NCI-H1105 (cell line): ENCODE measurements at places on chromosomes 6 and 20.

- no peak for DNase-seq
These were observed 4.0 kb downstream of the KIZ start for GRCh38 chr20:21129861-21130260.

GRCh38 chr6:148550569-148550968, 196.3 kb upstream of the UST start:
- DNase-seq, result no peak

GRCh38 chr6:65126667-65127066, 580.4 kb downstream of the EYS start:
- DNase-seq, result peak; percentile 56

GRCh38 chr6:67629258-67629657, 1005.8 kb upstream of the ADGRB3 start:
- no peak for DNase-seq

- no peak for DNase-seq
These were observed 81.4 kb upstream of the ARID1B start for GRCh38 chr6:156695742-156696141.

- no peak for DNase-seq
These were observed 91.9 kb downstream of the MYLK4 start for GRCh38 chr6:2658788-2659187.

- DNase-seq, result no peak
These were observed 46.4 kb upstream of the CST5 start for GRCh38 chr20:23925789-23926525.

- peak; percentile 18 for DNase-seq
These were observed 257.1 kb upstream of the TAB2 start for GRCh38 chr6:149060300-149060984.

DNA sequence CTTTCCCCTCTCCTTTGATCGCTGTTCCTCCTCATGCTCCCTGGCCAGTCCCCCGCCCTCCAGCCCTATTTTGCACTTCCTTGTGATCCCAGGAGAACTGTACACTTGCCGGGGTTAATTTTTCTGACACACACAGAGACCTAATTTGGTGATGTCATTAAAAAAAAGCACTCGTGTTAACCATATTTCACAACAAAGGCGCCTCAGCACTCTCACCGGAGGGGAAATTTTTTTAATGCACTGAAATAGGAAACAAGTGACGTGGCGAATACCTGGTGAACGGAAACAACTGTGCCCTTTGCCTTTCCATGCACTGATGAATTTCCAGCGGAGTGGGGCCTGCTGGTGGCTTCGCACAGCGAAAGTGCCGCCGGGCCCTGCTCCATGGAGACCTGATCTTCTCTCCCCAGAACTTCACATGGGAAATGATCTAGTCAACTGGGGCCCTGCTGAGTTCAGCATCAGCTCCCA, 53.9 kb upstream of the TAGAP start:
- no peak for DNase-seq

- DNase-seq, result no peak
These were observed 38.0 kb upstream of the MDGA1 start for GRCh38 chr6:37735722-37736121.

GRCh38 chr6:7960848-7961247, 50.3 kb upstream of the TXNDC5 start:
- no peak for DNase-seq

- DNase-seq, result no peak
These were observed 100.5 kb upstream of the SASH1 start for GRCh38 chr6:148242180-148242579.

- no peak for DNase-seq
These were observed 178.9 kb upstream of the ARID1B start for GRCh38 chr6:156598071-156598854.

DNA sequence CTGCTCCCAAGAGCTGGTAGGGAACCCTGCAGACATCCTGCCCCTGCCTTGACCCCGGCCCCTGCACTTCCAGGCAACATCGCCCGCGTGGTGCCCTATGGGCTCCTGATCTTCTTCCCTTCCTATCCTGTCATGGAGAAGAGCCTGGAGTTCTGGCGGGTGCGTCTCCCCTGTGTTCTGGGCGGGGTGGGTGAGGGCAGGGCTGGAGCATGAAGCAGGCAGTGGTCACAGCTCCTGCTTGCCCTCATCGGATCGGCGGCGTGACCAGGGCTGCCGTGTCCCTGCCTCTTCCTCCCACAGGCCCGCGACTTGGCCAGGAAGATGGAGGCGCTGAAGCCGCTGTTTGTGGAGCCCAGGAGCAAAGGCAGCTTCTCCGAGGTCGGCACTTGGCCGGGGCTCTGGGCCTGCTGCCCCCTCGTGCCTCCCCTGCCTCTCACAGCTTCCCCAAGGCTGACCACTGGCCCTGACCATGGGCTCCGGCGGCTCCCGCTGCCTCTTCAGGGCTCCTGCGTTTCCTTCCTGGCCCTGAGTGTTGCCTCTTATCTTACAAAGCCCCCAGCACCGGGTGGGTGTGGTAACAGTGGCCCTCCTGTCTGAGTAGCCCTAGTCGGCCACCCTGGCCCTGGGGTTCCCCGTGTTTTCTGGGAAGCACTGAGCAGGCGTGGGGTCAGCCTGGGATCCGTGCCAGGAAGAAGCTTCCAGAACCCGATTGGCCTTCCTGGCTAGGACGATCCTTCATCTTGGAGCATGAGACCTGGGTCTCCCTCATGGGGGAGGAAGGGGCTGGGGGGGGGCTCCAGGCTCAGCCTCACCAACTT, 8.0 kb upstream of the TNFRSF6B start:
- DNase-seq, result no peak

DNA sequence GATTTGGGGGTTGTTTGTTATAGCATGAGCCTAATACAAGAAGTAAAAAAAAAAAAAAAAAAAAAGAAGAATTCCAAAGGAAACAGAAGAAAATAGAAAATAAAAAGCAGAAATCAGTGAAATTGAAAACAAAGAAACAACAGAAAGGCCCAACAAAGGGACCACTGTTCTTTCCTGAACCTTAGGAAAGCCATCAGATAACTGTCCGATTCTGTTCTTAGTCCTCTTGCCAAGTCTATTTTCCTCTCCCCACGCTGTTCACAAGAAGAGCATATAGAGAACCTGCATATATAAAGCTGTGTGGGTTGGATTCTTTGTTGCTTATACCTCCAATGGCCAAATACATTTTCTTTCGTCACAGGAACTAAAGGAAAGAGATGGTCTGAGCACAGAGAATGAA, 38.0 kb upstream of the IPCEF1 start:
- DNase-seq, result no peak

DNA sequence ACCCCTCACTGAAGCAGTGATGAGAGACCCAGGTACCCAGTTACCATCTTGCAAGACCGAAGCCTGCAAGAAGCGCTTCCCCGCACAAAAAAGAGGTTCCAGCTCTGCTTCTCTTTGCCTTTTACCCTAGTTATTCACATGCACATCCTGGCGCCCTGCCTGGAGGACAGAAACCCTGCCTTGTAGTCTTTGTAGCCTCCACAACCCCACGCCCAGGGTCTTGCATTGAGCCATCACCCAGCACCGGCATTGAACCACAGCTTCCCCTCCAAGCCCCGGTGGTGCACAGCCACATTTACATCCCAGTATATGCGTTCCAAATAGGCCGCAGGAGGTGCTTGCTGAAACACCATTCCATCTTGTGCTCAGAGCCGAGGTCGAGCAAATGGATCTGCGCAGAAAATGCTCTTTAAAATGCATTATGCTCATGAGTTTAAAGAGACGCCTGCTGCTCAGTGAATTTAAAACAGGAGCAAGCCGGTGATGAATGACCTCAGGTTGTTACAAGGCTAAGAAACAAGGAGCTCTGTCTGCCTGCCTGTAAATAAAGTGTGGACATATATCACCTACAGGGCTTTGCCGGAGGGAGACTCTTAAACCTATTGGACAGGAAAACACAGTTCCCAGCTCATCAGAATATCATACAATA, 61.7 kb downstream of the GNAS-AS1 start:
- no peak for DNase-seq

DNA sequence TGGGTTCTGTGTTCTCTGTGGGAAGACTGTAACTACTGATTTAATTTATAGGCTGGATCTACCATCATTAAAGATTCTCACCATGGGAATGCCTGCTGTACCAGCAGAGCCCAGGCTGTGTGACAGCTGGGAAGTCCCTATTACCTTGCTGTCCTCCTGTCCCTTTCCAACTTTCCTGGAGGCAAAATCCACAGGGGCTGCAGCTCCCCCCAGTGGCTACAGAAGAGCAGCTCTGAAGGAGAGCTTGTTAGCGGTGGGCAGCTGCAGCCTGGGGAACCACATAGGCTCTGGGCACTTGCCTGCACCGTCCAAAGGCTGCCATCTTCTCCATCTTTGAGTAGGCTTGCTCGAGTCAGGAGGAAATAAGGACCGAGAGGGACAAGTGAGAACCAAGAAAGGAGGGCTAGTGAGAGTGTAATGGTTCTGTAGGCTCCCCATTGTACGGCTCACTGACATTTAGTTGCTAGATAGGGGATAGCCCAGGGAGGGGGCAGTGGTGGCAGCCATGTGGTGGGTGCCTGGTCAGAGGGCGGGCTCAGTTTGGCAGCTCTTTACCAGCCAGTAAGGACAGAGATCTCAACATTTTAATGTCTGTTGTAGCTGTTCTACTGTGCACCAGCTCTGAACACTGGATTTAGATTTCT, 155.1 kb upstream of the MLIP start:
- peak; percentile 82 for DNase-seq

DNA sequence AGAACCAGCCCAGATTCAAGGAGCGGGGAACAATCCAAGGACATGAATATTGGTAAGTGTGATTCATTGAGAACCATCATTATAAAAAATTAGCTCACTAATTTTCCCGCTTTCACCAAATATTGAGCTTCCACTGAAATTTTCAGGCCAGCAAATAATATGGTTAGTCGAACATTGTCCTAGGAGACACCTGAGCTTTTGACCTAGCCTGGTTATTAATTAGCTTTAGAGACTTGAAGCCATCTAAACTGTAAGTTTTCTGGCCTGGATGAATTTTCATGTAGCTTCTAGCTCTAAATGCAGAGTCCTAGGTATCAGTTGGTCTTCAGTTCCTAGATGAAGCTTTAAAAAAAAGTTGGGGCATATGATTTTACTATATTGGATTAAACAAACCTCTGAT, 17.1 kb upstream of the RALGAPA2 start:
- no peak for DNase-seq
